ENCODE measurements at places on chromosomes 1 and 21.

DNA sequence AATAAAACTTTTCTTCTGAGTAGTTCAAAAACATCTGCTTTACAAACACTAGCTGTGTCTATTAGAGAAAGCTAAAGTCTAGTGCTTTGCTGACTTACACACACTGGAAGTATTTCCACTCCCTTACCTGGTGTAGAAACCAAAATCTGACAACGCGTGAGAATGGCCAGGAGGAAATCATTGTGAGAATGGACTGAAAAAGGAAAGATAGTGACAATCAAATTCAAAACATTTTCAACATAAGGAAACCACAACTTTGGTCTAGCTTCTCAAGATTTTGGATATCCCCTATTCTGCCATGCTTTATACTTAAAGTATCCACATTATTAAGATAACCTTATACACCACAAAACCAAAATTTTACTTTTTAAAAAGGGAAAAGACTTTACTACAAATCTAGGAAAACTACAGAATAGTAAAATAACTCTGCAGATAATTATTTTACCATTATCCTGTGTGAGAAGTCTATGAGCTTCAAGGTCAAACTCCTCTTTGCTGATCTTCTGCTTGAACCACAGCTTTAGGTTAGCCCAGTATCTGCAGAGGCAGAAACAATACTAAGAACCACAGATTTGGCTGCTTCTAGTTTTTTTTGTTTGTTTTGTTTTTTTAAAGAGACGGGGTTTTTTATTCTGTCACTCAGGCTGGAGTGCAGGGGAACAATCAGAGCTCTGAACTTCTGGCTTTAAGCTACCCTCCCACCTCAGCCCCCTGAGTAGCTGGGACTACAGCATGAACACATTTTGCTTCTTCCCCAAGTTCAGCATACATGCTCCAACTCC lies 6.6 kb downstream of the TADA1 start:
- no peak for DNase-seq

- DNase-seq: no peak
Measured at GRCh38 chr1:200075938-200076546, 48.5 kb downstream of the NR5A2 start.

DNA sequence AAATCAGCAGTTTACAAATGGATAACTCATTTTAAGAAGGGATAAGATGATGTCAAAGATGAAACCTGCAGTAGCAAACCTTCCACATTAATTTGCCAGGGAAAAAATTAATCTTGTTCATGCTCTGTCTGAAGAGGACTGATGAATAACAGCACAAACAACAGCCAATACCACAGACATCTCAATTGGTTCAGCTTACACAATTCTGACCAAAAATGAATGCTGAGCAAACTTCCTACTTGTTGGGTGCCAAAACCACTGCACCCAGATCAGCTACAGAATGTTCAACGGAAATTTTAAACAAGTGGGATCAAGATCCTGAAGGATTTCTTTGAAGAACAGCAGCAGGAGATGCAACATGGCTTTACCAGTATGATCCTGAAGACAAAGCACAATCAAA lies 98.3 kb downstream of the COQ8A start:
- DNase-seq: no peak

- no peak for DNase-seq
Measured at GRCh38 chr1:84271441-84272151, 29.9 kb upstream of the SAMD13 start.

- DNase-seq: no peak
Measured at GRCh38 chr1:110487726-110488125, 31.2 kb downstream of the KCNA10 start.

DNA sequence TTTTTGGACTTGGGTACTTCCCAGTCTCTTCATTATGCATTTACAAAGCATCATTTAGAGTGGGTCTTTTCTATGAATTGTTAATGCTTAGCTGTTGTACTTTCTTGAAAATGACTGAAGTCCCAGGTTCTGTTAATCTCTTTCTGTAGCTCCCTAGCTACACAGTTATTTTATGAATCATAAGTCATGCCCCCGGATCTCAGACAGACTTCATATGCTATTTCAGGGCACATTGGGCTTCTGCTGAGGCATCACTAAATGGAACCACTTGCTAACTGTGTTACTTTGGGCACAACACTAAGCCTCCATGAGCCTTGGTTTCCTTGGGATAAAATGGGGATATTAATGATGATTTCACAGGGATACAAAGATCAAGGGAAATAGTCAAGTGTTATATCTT lies 55.5 kb upstream of the RBM15 start:
- no peak for DNase-seq

- no peak for DNase-seq
Measured at GRCh38 chr21:14591882-14592281, 45.8 kb upstream of the SAMSN1 start.

Measured in thymus (tissue), 14 donors.